ENCODE measurements at places on chromosomes 16 and 17.

- DNase-seq: no peak
Measured at GRCh38 chr17:48563385-48563838, 14.7 kb downstream of the HOXB4 start.

GRCh38 chr17:33679595-33679994 is 386.5 kb upstream of the ASIC2 start:
- DNase-seq: no peak

DNA sequence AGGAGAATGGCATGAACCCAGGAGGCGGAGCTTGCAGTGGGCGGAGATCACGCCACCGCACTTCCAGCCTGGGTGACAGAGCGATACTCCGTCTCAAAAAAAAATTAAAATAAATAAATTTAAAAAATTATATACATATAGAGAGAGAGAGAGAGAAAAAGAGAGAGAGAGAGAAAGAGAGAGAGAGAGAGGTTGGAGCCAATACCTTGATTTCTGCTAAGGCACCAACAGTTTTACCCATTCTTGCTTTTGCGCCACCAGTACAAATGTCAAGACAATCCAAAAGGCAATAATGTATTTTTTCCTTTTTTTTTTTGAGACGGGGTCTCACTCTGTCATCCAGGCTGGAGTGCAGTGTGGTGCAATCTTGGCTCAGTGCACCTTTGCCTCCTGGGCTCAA is 17.2 kb downstream of the BRIP1 start:
- DNase-seq: no peak

- DNase-seq: no peak
Measured at GRCh38 chr17:61291451-61292285, 108.0 kb upstream of the TBX2 start.

DNA sequence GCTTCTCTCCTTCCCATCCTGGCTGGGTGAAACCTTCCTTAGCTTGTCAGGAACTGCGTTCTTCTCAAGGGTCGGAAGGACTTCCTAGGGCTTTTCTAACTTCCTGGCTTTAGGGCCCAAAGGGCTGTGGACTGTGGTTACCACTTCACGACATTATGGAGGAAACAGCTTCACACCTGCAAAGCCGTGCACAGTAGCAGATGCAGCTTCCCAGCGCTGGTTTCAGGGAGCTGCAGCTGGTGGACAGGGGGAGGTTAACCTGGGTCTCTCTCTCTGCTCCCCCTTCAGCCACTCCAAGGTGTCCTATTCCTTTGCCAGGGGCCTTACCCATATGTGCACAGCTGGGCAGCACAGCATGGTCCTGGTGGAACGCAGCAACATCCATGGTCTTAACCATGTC is 155.8 kb upstream of the CDC42EP4 start:
- DNase-seq: no peak

- DNase-seq: no peak
Measured at GRCh38 chr17:76551685-76552084, 11.8 kb downstream of the PRCD start.

DNA sequence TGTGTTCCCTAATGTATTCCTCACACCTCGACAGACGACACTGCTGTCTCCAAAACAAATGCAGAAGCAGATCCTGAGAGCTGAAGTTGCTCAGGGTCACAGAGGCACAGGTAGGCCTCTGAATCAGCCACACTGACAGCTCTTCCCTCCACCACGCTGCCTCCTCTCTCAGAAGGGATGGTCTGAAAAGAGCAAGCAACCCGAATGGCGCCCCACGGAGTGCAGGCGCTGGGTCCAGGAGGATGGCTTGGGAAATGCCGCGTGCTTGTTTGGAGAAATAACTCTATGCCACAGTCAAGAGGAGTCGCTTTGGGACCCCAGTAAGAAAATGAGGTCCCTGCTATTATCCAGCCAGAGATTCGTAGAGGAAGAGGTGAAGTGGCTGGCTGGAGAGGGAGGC is 15.9 kb downstream of the CYB561 start:
- no peak for DNase-seq

DNA sequence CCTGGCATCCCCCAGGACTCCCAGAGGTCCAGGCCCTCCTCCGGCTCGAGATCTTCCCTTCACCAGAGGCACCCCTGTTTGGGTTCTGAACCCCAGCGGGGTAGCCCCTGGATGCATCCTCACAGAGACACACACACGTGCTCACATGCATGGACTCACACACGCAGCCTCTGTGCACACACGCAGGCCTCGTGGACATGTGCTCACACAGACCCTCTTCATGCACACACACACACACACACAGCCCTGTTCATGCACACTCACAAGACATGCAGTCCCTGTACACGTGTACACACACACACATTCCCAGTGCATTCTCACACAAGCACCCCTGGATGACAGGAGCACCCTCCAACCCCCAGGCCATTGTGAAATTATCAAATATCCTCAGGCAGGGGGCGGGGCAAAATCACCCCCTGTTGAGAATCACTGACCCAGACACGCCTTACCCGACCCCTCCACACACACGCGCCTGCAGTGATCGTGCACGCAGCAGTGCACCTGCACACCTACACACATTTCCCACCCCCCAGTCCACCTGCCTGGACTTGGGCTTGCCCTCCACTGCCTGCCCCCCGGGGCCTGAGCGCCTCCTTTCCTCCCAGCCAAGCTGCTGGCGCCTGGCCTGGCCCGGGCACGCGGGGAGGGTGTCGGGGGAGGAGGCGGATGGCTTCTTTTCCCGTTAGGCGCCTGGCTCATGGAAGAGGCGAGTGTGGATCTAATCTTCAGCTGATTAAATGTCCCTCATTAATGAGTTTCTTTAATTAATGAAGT is 62.6 kb downstream of the ENGASE start:
- DNase-seq: no peak

- no peak for DNase-seq
Measured at GRCh38 chr16:28878083-28878926, at the start of gene ATP2A1. TSS of gene ATP2A1 (plus strand) at chr16:28878488. CDS start at chr16:28878672, 184 bp downstream.

- no peak for DNase-seq
Measured at GRCh38 chr17:61878984-61879612, 15.8 kb upstream of the BRIP1 start.

DNA sequence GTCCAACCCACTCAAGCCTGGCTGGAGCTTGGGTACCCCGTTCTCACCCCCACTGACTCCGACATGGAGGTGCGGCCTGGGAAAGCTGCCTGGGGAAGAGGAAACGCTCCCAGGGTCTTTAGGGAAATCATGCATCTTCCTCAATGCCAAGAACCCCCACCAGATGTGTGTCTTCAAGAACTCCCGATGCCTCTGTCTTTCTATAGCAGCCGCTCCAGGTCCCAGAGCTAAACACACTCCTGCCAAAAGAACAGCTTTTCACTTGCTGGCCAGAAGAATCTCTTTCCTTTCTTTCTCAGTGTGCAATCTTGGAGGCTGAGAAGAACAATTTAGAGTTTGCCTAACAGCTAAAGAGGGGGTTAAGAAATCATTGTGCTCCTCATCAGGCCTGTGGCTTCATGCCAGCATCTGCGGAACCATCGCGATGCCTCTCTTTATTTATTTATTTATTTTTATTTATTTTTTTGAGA is 41.1 kb upstream of the MTSS2 start:
- DNase-seq: no peak

GRCh38 chr17:72474719-72475477 is 354.1 kb downstream of the SOX9 start:
- no peak for DNase-seq

DNA sequence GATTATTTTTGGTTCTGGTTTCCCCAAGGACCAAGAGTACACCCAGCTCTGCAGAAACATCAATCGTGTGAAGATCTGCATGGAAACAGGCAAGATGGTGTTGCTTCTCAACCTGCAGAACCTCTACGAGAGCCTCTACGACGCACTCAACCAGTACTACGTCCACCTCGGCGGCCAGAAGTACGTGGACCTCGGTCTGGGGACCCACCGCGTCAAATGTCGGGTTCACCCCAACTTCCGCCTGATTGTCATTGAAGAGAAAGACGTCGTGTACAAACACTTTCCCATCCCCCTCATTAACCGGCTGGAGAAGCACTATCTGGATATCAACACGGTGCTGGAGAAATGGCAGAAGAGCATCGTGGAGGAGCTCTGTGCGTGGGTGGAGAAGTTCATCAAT is 67.4 kb upstream of the ENDOV start:
- DNase-seq: no peak
